ENCODE measurements at places on chromosomes 2 and 18. TPM values are rescaled to one million over a fixed set of nuclear protein-coding genes. Genes with fewer than 3 reads are reported as not detected.

Gene GKN2
- total RNA-seq: not detected

DNA sequence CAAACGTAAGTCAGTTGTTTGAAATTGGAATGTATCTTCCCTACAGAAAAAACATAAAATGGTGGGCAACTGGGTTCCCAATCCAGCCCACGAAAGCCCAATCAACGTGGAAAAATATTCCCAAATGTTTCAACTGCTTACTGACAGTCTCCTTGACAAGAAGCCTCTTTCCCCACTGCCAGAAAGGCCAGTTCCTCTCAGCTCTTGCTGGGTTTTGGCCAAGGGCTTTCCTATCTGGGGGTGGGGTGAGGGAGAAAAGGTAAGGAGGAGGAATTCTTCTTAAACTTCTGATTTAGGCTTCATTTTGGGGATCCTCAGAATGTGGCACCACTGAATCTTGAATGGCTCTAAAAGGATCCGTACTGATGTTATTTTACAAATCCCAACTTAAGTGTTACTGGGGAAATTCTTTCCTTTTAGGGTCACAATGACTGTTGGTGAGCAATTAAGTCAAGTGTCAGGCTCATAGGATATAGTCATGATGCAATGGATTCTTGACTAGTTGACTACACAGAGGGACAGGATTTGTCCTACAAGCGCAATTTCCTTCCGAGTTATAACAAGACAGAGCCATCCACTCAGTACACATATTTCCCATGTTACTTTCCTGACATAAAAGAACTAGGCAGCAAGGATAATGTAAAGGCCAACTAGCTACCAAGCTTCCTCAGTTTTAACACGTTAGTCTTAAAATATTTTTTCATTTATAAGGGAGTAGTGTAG lies 73.6 kb downstream of the SPRED2 start:
- no peak for DNase-seq

Gene CHRND
- total RNA-seq: not detected

Gene KLF11
- total RNA-seq: 55.4 TPM

DNA sequence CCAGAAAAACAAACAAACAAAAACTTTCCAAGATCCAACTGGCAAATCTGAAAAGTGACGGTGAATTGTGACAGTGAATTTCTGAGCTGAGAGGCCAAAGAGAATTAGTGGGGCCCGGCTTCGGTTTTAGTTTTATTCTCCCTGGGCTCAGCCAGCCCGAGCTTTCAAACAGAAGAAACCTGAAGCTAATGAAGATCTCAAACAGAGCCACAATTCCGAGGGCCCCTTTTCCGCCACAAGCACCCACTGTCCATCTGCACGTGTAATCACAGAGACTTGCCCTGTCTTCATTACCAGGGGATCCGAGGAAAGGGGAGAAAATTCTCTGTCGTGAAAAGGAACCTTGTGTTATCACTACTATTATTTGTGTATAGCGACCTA lies 4.2 kb upstream of the ONECUT2 start:
- no peak for DNase-seq

- no peak for DNase-seq
Measured at GRCh38 chr2:187532333-187533120, 21.7 kb downstream of the TFPI start.
